M059J (cell line): ENCODE measurements at places on chromosomes 1 and 21.
A peak's percentile ranks its signal among the peaks of the same experiment; 100 is the strongest.

- DNase-seq: no peak
Measured at GRCh38 chr1:245263529-245264095, 108.8 kb downstream of the KIF26B start.

DNA sequence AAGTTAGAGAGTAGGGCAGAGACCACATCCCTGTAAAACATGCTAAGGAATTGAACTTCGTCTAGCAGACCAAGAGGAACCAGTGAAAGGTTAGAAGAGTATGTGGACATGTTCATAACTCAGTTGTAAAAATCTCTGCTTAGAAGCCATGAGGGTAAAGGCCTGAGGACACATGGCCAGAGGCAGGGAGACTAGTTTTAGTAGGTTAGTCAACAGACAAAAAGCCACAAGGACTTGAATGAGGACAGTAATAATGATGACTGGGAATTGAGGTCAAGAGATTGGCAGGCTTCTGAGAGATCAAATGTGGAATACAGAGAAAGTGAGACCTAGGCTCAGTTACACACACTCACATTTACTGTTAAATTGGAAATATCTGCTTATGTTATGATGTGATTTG is 205.5 kb upstream of the HOOK1 start:
- peak; percentile 59 for DNase-seq

GRCh38 chr1:6224718-6225117 is 11.0 kb downstream of the ICMT start:
- peak; percentile 44 for DNase-seq

- peak; percentile 69 for DNase-seq
Measured at GRCh38 chr1:207049974-207050391, 1.0 kb downstream of the YOD1 start.

- no peak for DNase-seq
Measured at GRCh38 chr1:193120604-193121166, 1.1 kb upstream of the CDC73 start.

DNA sequence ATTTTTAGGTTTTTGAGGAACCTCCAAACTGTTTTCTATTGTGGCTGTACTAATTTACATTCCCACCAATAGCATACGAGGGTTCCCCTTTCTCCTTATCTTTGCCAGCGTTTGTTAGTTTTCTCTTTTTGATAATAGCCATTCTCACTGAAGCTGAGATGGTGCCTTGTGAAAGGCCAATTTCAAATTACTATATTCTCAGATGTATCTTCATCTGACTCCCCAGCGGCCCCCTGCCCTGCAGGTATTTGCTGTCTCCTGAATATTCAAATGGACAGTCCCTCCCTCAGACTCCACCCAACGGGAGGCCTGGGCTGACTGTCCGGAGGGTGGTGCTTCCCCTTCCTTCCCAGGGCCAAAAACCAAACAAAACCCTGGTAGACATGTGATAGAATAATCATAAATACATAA is 33.5 kb upstream of the TARBP1 start:
- no peak for DNase-seq

DNA sequence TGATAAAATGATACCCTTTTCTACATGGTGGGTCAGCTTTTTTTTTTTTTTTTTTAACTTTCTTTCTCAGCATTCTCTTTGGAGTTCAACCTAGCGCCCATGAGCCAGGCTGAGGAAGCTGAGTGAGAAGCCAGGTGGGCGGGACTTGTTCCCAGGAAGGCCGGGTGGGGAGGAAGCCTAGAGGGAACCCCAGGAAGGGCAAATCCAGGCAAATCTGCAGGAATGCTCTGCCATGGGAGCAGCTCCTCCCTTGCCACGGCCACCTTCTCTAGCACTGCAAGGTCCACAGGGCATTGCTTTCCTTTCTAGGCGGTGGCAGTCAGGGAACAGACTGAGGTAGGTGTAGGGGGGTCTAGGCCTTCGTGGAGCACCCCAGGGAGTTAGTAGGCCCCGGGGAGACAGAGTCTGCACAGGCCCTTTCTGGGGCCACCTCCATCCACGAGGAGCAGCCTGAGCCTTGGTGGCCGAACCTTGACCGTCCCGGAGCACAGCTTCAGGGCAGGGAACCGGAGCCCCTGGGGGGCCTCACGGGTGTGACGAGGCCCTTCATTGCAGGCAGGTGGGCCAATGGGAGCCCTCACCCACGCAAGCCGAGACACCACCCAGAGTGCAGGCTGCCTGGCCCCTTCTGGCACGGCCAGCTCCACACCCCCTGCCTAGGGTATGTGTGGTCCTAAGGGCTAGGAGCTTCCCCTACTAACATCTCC is 18.2 kb upstream of the CCDC27 start:
- DNase-seq: no peak
